CD8-positive, alpha-beta T cell (primary cell): ENCODE measurements at places on chromosomes 13 and 19.

- DNase-seq, result no peak
Measured at GRCh38 chr19:46478356-46478986, 7.1 kb upstream of the PNMA8A start.

GRCh38 chr13:63651394-63651793, 2235.7 kb upstream of the PCDH20 start:
- no peak for DNase-seq

GRCh38 chr13:64276232-64276631, 2860.6 kb upstream of the PCDH20 start:
- DNase-seq, result no peak

DNA sequence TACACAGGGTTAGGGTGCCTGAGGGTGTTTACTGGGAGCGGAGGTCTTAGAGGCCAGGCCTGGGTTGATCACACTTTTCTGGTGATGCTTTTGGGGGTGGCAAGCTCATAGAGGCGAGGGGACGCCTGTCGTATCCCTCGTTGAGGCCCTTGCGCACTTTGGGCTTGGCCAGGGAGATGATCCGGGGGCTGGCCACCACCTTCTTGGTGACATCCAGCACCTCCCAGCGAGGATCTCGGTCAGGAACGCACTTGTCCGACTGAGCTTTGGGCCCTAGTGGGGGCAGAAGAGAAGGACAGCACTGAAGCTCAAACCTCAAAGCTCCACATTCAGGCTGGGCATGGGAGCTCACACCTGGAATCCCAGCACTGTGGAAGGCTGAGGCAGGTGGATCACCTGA, 17.6 kb upstream of the MIER2 start:
- no peak for DNase-seq

GRCh38 chr19:46611776-46612175, 10.6 kb downstream of the CALM3 start:
- DNase-seq, result no peak

DNA sequence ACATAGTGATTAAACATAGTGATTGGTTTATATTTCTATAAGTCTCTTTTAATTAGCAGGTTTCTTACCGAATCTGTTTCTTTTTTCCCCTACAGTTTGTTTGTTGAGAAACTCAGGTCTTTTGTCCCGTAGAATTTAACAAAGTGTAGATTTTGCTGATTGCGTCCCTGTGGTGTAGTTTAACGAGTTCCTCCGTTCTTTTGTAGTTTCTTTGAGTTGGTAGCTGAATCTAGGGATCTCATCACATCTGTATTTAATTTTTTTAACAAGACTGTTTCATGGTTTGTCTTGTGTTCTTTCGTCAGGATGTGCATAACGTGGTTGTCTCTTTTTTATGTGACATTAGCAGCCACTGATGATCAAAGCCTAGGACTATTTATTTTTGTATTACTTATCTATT, 111.1 kb downstream of the AKAP11 start:
- no peak for DNase-seq

DNA sequence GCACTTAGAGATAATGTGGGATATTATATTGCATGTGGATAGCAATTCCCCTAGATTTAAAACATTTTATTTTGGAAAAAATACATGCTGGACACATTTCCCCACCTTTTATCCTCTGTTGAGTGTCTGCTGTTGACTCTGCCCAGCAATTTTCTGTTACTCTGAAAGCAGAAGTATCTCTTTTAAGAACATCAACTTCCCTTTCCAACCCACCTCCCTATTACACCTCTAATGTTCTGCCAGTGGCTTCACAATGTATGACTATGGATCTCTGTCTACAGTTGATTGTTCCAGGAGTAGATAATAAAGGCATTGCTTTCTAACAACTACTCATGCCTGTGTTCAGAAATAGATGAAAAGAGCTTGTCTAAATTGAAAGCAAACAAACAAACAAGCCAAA, 754.8 kb upstream of the SLITRK6 start:
- DNase-seq, result no peak

GRCh38 chr19:30158067-30158892, 213.9 kb upstream of the ZNF536 start:
- no peak for DNase-seq

- peak; percentile 53 for DNase-seq
Measured at GRCh38 chr19:1057176-1057855, 9.7 kb upstream of the ARHGAP45 start.
